ENCODE measurements at places on chromosomes 1 and 21.

DNA sequence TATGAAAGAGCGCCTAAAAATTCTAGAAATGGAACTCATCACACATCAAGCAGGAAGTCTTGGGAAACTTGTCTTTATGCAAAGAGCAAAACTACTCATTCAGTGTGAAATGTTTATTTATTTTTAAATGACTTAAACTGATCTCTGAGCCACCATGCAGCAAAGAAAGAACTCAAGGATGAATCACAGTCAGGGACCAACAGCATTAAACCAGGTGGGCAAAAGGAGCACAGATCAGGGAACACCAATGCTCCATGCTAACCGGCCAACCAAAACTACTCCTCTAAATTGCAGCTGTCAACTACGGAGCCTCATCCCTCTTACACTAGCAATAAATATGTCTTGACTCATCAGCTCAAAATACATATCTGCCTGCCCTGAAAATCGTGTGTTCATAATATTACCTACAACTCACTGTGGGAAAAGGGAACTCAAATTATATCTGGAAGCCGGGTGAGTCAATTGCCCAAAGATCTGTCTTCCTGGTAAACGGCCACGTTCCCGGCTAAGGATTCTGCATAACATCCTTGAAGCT is 129.2 kb downstream of the PTPN14 start:
- no peak for DNase-seq

- DNase-seq: no peak
Measured at GRCh38 chr1:66951513-66951912, 26.7 kb downstream of the MIER1 start.

DNA sequence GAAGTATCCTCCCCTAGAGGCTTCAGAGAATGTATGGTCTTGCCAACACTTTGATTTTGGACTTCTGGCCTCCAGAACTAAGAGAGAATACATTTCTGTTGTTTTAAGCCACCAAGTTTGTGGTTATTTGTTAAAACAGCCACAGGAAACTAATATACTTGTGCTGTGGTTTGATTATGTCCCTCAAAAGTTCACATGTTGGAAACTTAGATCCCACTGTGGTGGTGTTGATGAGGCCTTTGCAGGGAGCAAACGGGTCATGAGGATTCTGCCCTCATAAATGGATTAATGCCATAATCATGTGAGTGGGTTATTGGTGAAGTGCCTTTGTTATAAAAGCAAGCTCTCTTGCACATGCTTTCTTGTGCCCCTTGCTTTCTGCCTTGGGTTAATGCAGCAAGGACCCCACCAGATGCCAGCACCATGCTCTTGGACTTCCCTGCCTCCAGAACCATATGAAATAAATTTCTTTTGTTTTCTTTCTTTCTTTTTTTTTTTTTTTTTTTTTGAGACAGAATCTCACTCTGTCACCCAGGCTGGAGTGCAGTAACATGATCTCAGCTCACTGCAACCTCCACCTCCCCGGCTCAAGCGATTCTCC is 157.3 kb downstream of the CLIC6 start:
- no peak for DNase-seq

DNA sequence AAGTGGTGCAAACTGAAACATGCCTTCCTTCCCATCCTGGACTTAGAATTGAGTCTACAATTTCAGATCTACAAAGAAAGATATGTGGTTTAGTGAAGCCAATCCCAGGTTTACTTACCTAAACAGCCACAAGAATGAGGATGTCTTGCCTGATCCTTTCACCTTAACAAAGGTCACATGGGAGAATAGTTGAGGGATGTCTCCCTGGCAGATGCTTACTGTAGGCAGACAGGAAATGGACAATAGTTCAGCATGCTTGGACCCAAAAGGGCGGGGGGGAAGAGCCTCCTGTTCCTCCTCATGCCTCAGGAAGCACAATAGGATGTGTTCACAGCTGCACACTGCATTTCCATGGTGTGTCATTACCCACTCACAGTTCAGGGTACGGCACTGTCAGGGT is 492.7 kb upstream of the USP24 start:
- no peak for DNase-seq

DNA sequence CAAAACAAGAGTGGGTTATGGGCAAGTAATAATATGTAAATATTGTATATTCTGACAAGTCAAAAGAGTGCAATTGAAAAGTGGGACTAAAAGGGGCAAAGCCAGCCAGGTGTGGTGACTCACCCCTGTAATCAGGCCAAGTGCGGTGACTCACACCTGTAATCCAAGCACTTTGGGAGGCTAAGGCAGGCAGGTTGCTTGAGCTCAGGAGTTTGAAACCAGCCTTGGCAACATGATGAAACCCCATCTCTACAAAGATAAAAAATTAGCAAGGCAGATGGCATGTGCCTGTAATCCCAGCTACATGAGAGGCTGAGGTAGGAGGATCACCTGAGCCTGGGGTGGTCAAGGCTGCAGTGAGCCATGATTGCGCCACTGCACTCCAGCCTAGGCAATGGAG is 304.0 kb downstream of the HHIPL2 start:
- no peak for DNase-seq

GRCh38 chr1:220528679-220529501 is 954 bp downstream of the MARK1 start:
- DNase-seq: no peak

DNA sequence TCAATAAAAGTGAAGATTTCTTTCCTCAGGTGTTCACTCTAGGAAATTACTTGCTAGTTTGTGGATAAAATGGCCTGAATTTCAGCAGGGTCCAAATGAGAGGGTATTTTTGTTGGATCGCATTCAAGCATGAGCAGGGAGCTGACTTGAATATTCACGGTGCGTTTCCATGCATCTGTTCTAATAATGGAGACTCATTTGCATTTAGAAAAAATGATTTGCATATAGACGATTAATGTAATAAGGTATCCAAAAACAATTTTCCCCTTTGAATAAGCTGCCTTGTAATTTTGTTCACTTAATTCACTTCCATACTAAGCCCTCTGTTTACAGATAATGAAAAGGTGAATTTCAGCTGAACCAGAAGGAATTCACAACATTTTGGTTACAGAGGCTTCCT is 130.9 kb upstream of the AJAP1 start:
- DNase-seq: no peak

DNA sequence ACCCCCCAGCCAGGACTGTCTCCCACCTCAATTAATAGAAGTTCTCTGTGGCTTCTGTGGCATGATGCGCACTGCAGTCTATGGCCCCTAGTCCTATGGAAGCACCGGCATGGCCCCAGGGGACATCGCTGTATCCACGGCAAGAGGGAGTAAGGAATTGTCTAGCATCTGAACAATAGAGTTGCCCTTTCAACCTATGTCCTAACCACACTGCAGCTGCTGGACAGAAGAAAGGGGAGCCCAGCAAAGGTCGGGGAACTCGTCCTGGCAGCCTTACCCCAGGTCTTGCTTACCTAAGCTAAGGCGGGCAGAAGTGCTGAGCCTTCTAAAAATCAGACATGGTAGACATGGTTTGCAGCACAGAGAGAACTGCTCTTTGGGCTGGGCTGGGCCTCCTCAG is 103.3 kb upstream of the EDN2 start:
- DNase-seq: no peak

- DNase-seq: no peak
Measured at GRCh38 chr1:184759112-184759511, 4.5 kb upstream of the EDEM3 start.

DNA sequence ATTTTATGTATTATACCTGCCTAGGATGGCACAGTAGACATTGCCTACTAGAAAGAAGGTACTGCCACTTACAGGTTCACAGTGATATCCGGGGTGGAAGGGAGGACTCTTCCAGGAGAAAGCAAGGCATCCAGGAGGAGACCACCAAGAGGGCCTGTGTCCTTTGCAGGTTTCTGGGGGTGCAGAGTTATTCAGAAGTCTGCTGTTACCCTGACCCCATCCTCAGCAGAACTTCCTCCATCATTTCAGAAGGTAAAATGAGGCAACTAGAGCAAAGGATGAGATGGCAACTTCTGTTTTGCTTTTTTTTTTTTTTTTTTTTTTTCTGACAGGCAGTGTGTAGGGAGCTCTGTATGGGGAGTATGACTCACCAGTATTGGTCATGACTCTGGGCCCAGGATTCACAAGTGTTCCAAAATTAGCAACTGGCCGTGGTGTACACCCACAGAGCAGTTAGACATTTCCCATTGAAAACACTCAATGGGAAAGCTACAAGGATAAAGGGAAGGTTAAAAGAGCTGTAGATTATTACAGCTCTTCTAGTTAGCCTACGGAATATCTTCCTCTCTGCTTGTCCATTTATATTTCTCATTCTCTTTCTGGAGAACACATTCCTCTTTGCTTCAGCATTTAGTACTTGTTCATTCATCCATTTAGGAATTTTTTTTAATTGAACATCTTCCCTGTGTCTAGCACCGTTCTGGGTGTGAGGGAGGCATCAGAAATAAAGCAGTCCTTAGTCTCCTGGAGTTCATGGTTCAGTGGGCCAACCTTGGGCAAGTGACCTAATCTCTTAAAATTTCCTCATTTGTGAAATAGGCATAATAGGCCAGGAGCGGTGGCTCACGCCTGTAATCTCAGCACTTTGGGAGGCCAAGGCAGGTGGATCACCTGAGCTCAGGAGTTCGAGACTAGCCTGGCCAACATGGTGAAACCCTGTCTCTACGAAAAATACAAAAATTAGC is 50.5 kb upstream of the PPP2R5A start:
- no peak for DNase-seq

Measured in CD8-positive, alpha-beta T cell (primary cell).